ENCODE measurements at places on chromosomes 11 and 22.

- peak; percentile 37 for DNase-seq
Measured at GRCh38 chr11:108498046-108498815, at the start of gene POGLUT3. TSS of gene POGLUT3 (minus strand) at chr11:108498384. CDS start at chr11:108498366, 18 bp downstream.

- no peak for DNase-seq
Measured at GRCh38 chr11:38524945-38525344, 1926.9 kb upstream of the RAG2 start.

- no peak for DNase-seq
Measured at GRCh38 chr11:71339396-71339881, 87.1 kb upstream of the SHANK2 start.

GRCh38 chr11:69501891-69502860 lies 20.7 kb downstream of the LINC01488 start:
- no peak for DNase-seq

DNA sequence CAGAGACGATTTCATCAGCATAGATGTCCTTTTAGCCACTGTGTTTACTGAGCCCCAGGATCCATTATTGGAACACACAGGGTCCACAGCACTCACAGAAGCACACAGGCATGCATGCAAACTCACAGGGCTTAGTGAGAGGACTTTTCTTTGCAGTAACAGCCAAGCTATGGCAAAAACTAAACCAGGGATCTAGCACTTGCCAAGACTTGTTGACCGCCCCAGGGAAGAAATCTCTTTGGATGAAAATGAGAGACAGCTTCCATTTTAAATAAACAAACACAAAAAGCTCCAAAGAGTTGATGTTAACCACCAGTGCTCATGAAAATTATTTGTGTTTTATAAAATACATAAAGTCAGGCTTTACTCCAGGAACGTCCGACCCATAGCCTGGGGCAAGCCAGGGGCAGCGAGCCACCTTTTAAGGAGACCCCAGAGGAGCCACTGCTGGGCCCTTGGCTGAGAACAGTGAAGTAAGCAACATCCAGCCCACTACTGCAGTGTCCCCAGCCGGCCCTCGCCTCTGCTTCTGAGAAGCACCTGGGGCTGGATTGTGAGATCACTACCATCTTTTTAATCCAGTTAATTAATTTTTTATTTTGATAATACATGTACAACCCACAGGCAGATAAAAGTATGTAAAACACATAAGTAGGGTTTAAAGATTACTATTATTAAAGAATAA lies 22.0 kb upstream of the TFIP11 start:
- DNase-seq = no peak

DNA sequence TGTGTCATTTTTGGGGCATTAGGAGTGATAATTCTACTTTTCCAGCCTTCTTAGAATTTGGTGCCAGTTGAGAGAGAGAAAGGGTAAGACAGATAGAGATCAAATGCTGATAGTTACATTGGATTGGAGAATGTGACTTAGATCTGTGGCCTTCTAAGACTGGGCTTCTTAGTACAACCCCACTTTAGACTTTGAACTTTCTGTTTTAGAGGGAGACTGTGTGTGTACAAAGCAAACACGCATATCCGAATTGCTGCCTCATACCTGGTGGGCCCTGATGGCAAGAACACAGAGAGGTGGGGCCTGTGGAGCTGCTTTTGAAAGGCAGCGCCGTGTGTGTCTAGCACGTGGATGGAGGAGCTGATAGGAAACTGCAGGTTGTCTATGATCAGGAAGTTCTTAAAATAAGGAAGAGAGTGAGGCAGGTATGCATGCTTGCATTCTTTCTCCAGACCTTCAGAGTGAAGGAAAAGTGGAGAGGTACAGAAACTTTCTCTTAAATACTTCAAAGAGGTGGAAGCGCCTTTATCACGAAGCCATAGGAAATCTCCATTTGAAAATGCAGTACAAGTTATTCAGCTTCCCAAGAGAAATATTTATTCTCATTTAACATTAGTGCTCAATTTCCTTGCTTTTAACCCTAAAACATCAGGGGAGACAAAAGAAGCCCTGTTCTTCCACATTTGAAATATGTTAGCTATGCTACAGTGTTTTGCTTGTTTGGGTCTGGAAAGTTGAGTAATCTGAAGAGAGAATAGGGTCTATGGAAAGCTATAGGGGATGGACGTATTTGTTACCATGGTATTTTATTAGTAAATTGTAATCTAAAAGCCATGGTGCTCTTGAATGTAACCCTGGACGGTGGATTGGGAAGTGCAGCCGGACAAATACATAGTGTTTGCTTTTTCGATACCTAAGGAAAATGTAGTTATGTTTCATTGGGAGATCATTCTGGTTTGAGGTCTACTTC lies 13.7 kb downstream of the PDHX start:
- DNase-seq = no peak

- DNase-seq = no peak
Measured at GRCh38 chr11:113201054-113201818, 113.1 kb upstream of the TTC12 start.
